Stimulated activated CD8-positive, alpha-beta memory T cell treated with anti-CD3 and anti-CD28 coated beads, Interleukin-4, amount 100 ng/mL, for 1 hour (primary cell): ENCODE measurements at places on chromosomes 11 and 22.

DNA sequence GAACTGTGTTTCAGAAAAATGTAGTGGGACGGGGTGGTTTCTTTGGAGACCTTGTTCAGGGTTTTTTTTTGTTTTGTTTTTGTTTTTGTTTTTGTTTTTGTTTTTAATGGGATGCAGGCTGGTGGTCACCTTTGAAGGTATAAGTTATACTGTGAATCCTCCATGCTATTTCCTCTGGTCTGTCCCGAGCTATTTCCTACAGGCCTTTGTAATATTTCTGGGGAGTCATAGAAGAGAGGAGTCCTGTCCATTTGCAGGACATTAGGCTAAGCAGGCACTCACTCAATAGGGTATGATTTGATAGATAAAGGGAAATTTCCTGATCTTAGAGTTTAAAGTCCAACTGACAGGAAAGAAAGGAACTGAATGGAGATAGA, 78.0 kb downstream of the TRAF6 start:
- no peak for DNase-seq

DNA sequence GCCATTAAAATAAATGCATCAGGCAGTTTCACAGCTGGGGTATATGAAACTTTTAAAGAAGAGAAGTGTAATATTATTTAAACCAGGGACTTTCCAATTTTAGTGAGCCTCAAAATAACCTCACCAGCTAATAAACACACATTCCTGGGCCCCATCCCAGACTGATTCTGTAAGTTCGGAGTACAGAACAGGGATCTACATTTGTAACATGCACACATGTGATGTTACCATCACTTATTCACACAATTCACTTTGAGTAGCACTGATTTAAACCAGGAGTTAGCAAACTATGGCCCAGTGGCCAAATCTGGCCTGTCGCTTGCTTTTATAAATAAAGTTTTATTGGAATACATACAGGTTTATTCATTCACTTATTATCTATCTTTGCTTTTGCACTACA, 62.0 kb downstream of the STK33 start:
- DNase-seq, result no peak

GRCh38 chr11:33350287-33350686, 93.1 kb downstream of the HIPK3 start:
- DNase-seq, result no peak

DNA sequence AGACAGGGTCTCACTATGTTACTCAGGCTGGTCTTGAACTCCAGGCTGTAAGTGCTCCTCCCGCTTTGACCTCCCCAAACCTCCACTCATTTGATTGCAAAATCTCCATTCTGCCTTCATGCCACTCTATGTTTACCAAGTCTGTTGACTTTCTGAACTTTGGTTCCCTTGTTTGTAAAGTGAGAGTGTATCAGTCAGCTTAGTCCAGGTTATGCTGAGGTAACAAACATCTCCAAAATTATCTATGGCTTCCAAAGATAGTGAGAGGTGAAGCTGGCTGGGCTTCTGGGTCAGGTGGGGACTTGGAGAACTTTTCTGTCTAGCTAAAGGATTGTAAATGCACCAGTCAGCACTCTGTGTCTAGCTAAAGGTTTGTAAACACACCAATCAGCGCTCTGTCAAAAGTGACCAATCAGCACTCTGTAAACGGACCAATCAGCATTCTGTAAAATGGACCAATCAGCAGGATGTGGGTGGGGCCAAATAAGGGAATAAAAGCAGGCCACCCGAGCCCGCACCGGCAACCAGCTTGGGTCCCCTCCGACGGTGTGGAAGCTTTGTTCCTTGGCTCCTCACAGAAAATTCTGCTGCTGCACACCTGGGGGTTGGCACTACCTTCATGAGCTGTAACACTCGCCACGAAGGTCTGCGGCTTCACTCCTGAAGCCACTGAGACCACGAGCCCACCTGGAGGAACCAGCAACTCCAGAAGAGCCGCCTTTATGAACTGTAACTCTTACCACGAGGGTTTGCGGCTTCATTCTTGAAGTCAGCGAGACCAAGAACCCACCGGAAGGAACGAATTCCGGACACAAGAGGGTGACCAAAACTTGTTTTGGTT, 109.3 kb downstream of the MIAT start:
- no peak for DNase-seq

DNA sequence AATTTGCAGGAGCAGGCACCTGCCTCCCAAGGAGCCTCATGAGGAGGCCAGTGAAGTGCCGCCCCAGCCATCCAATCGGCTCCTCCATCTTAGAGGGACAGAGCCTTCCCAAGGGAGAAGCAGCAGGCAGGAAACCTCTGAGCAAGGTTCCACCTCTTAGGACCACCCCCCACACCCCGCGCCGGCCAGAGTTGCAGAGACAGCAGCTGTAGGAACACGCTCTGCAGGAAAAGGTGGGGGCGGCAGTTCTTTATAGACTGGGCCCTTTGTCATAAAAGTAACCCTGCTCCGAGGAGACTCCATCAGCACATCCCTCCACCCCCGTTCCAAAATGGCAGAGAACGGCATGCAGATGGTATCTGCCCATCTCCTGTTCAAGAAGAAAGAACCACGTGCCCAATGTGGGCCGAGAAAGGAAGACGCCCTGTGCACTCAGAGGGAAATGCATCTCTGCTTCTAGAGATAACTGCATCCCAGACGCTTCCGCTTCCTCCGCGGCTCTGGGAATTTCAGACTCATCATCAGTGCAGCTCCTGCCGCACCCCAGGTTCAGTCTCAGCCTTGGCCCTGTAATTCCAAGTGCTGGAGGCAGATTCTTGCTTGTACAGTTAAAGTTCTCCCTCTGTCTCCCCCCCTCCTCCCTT, 98.5 kb downstream of the SPATA19 start:
- no peak for DNase-seq

- DNase-seq, result no peak
These were observed 784.5 kb downstream of the BRD1 start for GRCh38 chr22:49042877-49043859.
